ENCODE measurements at places on chromosomes 3 and 15.
A peak's percentile ranks its signal among the peaks of the same experiment; 100 is the strongest.

- DNase-seq, result no peak
These were observed 41.8 kb downstream of the KCNH8 start for GRCh38 chr3:19190126-19190525.

DNA sequence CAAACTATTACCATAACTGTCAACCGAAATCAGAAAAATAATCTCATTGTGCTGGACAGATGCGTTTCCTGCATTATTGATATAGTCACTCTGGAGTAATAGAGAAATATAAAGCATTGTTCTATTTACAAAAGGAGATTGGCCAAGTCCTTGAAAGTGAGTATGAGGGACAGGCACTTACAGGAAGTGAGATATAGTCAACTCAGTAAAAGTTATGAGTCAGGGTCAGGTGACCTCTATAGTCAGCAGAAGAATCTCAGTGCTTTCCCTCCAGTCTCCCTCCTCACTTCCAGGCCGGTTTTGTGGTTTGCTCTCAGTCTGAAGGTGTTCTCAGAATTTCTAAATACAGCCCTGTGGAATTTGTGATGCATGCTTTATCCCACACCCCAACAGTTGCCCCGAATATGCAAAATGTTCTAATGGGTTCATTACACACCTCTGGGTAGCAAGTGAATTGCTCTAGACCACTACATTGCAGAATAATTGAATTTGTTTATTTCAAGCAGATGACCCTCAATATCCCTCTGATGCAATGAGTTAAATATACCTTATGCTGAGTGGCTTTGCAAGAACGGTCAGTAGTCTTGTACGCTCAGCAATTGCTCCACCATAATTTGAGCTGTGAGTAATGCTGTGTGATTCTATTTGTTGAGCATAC is 787.7 kb downstream of the MCTP2 start:
- DNase-seq, result no peak

GRCh38 chr3:66326340-66326739 is 105.5 kb downstream of the SLC25A26 start:
- DNase-seq, result no peak

- peak; percentile 50 for DNase-seq
These were observed 86.8 kb downstream of the BDH1 start for GRCh38 chr3:197468866-197469382.

DNA sequence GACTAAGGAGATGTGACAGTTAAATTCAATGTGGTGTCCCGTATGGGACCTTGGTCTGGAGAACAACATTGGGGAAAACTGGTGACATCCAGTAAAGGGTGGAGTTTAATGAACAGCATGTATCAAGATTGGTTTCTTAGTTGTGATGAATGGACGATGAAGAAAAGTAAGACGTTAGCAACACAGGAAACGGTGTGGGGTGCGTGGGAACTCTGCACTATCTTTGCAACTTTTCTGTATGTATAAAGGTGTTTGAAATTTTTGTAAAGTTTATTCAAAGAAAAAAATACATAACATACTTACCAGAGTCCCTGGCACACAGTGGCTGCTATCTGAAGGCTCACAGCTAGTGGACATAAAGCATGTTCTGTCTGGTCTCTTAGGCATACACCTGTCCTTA is 6.1 kb upstream of the CCDC174 start:
- no peak for DNase-seq

GRCh38 chr3:33645060-33645647 is 72.9 kb downstream of the CLASP2 start:
- DNase-seq, result no peak

DNA sequence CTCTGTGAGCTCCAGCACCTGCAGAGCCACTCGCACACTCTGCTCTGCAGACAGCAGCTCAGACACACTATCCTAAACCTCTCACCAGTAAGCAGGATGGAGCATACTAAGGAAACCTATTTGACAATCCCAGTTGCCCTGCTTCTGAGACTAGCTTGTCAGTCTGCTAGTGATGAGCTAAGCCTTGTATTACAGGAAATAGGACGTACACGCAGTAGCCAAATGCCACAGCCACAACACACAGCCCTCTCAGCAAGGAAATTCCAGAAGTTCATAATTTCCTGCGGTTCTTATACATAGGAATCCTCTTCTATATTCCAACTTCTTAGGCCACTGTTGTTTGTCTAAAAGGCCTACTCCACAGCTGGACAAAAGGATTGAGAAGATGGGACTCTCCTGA is 74.5 kb downstream of the MYLK start:
- peak; percentile 7 for DNase-seq
